Activated CD8-positive, alpha-beta memory T cell treated with anti-CD3 and anti-CD28 coated beads, Interleukin-2, amount 10 ng/mL, durations not matched to agents 7 days and 5 days (primary cell): ENCODE measurements at places on chromosomes 3 and 15. TPM values are rescaled to one million over a fixed set of nuclear protein-coding genes. Genes with fewer than 3 reads are reported as not detected.

DNA sequence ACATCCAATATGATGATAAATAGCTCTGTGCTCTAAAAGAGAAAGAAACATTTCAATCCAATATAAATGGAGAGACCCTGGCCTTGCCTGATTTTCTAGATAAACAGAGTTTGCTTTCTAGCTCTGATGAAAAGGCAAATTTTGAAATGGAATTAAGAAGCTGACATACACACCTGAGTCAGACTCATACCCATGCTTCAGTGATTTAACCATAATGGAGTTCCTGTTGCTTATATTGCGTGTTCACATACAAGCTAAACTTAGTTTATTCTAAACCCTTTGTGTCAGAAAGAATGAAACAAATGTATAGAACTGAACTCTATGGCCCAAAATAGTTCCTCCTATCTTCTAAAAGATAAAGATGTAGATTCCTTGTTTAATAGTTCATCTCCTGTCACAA, 760.8 kb upstream of the ARPP21 start:
- no peaks in the 10 kb centered on the region for H3K27me3 ChIP-seq
- H3K4me1 ChIP-seq: no peaks in the 10 kb centered on the region
- H3K4me3 ChIP-seq: no peak overlapping the region
- H3K27ac ChIP-seq: no peak overlapping the region
- H3K36me3 ChIP-seq: no peaks in the 10 kb centered on the region

Gene PFN2
- total RNA-seq: 1.0 TPM

DNA sequence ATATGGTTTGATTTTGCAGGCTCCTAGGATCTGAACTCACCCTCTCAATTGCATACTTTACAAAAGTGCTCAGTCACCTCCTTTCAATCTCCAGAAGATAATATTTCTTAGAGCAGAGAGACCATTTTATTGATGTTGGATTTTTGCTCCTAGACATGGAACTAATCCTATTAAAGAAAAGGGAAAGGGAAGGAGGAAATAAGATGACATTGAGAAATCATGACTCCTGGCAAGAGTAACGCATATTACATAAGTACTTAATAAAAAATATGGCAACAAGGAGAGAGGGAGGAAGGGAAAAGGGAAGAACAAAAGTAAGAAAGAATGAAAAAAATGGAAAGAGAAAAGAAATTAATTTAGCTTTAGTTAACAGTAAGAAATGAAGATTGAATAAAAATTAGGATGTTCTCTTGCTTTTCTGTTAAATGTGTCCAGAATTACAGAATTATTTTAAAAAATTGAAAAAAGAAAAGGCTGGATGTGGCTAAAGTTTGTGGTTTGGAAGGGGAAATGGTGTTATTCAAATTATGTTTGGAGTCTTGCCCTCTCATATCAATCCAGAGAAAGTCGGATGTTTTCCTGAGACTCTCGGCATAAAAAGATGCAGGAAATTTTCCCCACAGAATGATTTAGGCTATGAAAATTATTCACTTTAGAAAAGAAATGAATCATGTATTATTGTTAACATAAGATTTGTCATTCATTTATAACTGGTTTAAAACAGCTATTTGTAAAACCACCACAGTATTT, 474.0 kb downstream of the FGF12 start:
- no peaks in the 10 kb centered on the region for H3K27me3 ChIP-seq
- no peaks in the 10 kb centered on the region for H3K36me3 ChIP-seq
- no peak overlapping the region for H3K4me3 ChIP-seq

Gene CHRFAM7A
- 2.1 TPM for total RNA-seq

- H3K27me3 ChIP-seq: peaks cover 10% of the 10 kb centered on the region
Observed at GRCh38 chr15:88664151-88664778, 25.4 kb downstream of the ISG20 start.

DNA sequence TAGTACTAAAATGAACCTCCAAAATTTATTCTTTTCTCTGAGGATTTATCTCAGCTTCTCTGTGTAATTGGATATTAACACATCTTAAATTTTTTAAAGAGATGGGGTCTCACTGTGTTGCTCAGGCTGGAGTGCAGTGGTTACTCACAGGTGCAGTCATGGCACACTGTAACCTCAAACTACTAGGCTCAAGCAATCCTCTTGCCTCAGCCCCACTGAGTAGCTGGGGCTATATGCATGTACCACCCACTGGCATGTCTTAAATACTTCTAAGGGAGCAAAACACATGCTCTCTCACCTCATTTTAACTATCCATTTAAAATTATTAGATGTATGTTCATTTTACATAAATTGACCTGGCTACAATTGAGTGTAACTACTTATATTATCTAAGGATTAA, 11.3 kb upstream of the TMEM87A start:
- DNase-seq: no peak
- no peak overlapping the region for H3K27ac ChIP-seq
- no peaks in the 10 kb centered on the region for H3K27me3 ChIP-seq
- H3K36me3 ChIP-seq: peaks cover 11% of the 10 kb centered on the region

GRCh38 chr15:64894395-64895056, 17.2 kb upstream of the ANKDD1A start:
- no peaks in the 10 kb centered on the region for H3K27me3 ChIP-seq
- H3K4me1 ChIP-seq: peaks cover 63% of the 10 kb centered on the region

- H3K4me3 ChIP-seq: no peak overlapping the region
- no peaks in the 10 kb centered on the region for H3K36me3 ChIP-seq
- no peak for DNase-seq
- no peaks in the 10 kb centered on the region for H3K4me1 ChIP-seq
- no peak overlapping the region for H3K27ac ChIP-seq
Observed at GRCh38 chr3:140363801-140364200, 314.1 kb upstream of the TRIM42 start.

GRCh38 chr3:68163062-68163461, 508.6 kb upstream of the SUCLG2 start:
- no peak overlapping the region for H3K27ac ChIP-seq
- H3K4me1 ChIP-seq: no peaks in the 10 kb centered on the region
- no peaks in the 10 kb centered on the region for H3K27me3 ChIP-seq
- no peak overlapping the region for H3K4me3 ChIP-seq
- H3K36me3 ChIP-seq: no peaks in the 10 kb centered on the region

GRCh38 chr15:93974804-93975481, 256.4 kb upstream of the MCTP2 start:
- no peak overlapping the region for H3K27ac ChIP-seq
- no peaks in the 10 kb centered on the region for H3K27me3 ChIP-seq
- no peak for DNase-seq
- no peak overlapping the region for H3K4me3 ChIP-seq
- no peaks in the 10 kb centered on the region for H3K36me3 ChIP-seq
- H3K4me1 ChIP-seq: no peaks in the 10 kb centered on the region

Gene TAGLN3
- total RNA-seq: not detected

Gene CLDN16
- not detected for total RNA-seq

- H3K27ac ChIP-seq: no peak overlapping the region
- peaks cover 7% of the 10 kb centered on the region for H3K27me3 ChIP-seq
- no peak overlapping the region for H3K4me3 ChIP-seq
- no peaks in the 10 kb centered on the region for H3K36me3 ChIP-seq
- no peak for DNase-seq
Observed at GRCh38 chr15:66232267-66232625, 21.3 kb downstream of the MEGF11 start.

Gene NR1I2
- total RNA-seq: 0.26 TPM

DNA sequence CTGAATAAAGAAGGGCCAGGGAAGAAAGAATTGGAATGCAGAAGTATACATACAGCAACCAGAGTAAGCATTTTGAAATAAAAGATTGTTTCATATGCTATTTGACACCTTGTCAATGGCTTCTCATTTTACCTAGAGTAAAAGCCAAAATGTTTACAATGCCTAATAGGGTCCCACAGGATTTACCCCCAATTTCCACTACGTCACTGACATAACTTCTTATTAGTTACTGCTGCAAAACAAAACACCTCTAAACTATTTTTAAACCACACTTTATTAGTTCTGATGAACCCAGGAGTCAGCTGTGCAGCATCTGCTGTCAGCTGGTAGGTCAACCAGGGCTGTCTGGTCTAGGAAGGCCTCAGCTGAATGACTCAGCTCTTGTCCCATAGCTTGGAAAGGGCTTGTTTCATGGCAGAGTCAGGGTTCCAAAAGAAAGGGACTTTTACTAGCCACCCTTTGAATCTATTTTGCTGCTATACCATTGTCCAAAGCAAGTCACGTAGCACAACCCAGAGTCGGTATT, 945.1 kb downstream of the EPHA3 start:
- no peaks in the 10 kb centered on the region for H3K4me1 ChIP-seq
- no peak overlapping the region for H3K27ac ChIP-seq
- no peaks in the 10 kb centered on the region for H3K27me3 ChIP-seq

DNA sequence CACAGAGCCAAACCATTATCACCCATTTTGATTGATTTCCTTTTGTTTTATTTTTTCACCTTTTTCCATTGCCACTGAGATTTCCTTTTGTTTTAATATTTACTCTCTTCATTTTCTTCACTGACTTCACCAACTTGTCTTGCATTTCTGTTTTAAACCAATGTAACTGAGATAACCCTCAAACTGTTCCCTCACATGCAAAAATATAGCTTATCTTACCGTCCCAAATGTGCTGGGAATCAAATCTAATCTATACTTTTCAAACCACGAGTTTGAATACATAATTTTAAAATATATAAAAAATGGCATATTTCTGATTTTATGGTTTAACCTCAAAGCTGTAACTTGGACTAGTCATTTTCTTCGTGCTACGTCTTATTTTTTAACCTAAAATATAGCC, 143.8 kb downstream of the PLD1 start:
- peaks cover 15% of the 10 kb centered on the region for H3K27me3 ChIP-seq
- DNase-seq: no peak
- no peaks in the 10 kb centered on the region for H3K4me1 ChIP-seq
- no peak overlapping the region for H3K27ac ChIP-seq

DNA sequence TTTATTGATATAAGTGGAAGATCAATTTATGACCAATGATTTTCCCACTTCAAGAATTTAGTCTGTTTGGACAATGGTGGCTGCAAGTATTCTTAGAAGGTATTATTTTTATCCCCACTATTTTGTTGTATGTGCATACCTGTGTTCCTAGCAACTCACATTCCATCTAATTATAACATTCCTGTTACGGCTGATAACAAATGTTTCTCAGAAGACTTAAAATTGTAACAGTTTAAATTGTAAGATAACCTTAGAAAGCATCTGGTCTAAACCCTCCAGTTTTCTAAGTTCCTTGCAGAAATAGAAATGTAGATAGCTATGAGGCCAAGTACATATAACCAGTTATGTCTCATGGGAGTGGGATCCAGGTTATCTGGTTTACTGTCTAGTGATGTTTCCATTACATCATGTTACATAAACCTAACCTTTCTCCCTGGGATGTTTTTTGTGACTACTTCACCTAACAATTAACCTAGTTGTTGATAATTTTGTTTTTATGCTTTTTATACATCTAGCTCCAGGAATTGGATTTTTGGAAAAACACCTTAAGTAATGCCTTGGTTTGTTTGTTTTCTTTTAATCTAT, 11.1 kb upstream of the MFN1 start:
- H3K36me3 ChIP-seq: peaks cover 46% of the 10 kb centered on the region
- DNase-seq: no peak
- no peak overlapping the region for H3K27ac ChIP-seq
- H3K4me3 ChIP-seq: no peak overlapping the region
- no peaks in the 10 kb centered on the region for H3K4me1 ChIP-seq

DNA sequence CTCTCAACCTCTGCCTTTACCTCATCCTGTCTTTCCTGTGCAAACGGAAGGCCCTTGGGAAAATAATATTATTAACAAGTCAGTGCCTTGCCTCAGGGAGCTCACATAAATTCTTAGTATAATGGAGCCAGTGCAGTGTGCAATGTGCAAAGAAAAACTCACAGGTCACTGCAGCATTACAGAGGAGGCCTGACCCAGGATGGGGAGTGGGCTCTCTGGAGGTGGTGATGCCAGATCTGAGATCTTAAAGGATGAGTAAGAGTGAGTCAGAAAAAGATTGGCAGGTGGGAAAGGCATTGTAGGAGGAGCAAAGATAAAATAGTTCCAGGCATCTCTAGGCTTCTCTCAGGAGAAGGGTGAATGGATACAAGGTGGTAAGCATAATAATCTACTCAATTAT, 185.6 kb upstream of the ADAMTS9 start:
- H3K4me1 ChIP-seq: no peaks in the 10 kb centered on the region
- no peak for DNase-seq
- H3K27ac ChIP-seq: no peak overlapping the region
- no peaks in the 10 kb centered on the region for H3K27me3 ChIP-seq

DNA sequence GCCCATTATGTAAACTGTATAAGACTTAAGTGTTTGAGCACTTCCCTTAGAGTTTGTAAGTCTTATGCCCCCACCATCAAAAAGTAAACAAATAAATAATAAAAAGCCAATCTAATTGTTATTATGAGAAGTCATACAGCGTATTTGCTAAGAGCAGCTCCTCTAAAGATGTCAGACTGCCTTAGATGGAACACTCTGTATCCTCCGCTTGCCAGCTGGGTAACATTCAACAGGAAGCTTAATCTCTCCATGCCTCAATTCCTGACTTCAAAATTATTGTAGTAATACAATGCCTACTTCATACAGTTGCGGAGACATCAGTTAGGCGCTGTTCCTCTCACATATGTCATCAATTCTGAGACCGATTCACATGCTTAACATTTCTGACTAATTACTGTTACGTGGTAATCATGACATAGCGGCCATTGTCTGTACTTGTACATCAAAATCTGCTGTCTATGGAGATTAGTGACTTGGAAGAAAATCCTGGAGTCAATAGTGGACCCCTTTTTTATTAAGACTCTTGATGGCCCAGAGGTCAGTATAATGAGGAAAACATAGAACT, 417.7 kb downstream of the LPP start:
- no peak overlapping the region for H3K27ac ChIP-seq
- no peaks in the 10 kb centered on the region for H3K36me3 ChIP-seq
- no peaks in the 10 kb centered on the region for H3K27me3 ChIP-seq
- DNase-seq: no peak
- peaks cover 6% of the 10 kb centered on the region for H3K4me1 ChIP-seq
- no peak overlapping the region for H3K4me3 ChIP-seq

DNA sequence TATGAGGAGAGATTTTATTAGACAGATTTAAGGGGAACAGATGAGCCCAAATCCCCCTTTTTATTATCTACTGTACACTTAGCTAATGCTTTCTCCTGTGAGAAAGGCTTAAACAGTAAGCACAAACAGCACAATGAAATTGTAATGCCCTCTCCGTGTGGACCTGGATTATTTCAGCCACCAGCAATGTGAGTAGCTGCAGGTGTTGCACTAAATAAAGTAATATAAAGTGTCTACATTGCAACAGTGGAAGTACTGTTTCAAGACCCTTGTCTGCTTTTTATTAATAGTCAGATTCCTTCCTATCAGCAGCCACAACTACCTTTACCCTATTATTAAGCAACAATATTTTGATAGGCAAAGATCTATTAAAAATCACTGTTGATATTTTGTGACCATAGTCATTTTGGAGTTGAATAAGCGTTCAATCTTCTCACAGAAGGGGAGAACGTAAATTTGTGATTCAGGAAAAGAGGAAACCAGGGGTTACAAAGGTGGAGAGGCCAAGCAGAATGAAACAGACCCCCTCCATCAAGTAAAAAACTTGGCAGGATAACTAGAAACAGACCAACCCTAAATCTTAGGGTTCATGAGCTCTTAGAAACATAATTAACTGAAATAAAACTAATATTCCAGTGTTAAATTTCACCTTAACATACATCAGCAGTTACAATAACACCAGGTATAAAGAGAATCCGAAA, 422.6 kb downstream of the MECOM start:
- H3K27me3 ChIP-seq: peaks cover 29% of the 10 kb centered on the region
- no peak overlapping the region for H3K27ac ChIP-seq
- no peak overlapping the region for H3K4me3 ChIP-seq
- H3K36me3 ChIP-seq: no peaks in the 10 kb centered on the region

Gene RETNLB
- not detected for total RNA-seq

- peak overlapping the region; percentile 91 for H3K27ac ChIP-seq
- H3K36me3 ChIP-seq: peaks cover 60% of the 10 kb centered on the region
- H3K27me3 ChIP-seq: no peaks in the 10 kb centered on the region
- peak overlapping the region; percentile 79 for H3K4me3 ChIP-seq
- H3K4me1 ChIP-seq: peaks cover 88% of the 10 kb centered on the region
Observed at GRCh38 chr3:45942051-45942825, 1.0 kb upstream of the CXCR6 start.
